Retinal pigment epithelial cell (primary cell): ENCODE measurements at places on chromosomes 1 and 21.

- no peak for DNase-seq
Measured at GRCh38 chr1:201430776-201431175, 9.2 kb upstream of the TNNI1 start.

GRCh38 chr1:68344208-68344607 lies 105.5 kb downstream of the RPE65 start:
- DNase-seq: no peak

GRCh38 chr1:223312705-223313414 lies 51.1 kb downstream of the SUSD4 start:
- DNase-seq: no peak

DNA sequence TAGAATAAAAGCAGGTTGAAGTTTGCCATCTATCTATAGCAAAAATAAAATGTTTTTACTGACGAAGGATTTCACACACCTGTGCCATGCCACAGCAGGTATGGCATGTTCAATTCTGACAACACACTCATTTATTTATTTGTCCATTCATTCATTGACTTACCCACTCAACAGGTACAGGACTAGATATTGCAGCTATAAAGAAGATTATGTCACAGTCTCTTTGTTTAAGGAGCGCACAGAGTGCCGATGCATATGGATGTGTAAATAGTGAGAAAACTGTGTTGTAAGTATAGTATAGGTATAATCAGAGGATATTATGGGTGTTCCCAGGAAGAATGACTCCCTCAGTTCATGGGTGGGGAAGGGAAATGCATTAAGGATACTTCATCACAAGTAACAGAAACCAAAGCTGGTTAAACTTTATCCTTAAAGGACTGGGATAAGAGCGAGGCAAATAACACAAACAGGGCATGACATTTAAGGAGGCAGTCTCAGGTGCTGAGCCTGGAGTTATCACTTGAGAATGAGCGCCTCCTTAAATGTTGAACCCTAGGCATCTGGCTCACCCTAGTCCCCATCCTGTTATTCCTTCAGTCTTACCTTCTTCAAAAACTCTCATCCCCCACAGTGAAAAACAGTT lies 7.9 kb upstream of the ZRANB2 start:
- DNase-seq: no peak

GRCh38 chr21:36120304-36120888 lies 14.5 kb upstream of the CBR3 start:
- no peak for DNase-seq

- no peak for DNase-seq
Measured at GRCh38 chr1:53712276-53712675, 26.7 kb downstream of the GLIS1 start.
